ENCODE measurements at places on chromosomes 1 and 21.

- DNase-seq, result no peak
Measured at GRCh38 chr1:39106801-39107327, 80.7 kb downstream of the NDUFS5 start.

- DNase-seq, result no peak
Measured at GRCh38 chr1:96009831-96010434, 711.7 kb upstream of the PTBP2 start.

DNA sequence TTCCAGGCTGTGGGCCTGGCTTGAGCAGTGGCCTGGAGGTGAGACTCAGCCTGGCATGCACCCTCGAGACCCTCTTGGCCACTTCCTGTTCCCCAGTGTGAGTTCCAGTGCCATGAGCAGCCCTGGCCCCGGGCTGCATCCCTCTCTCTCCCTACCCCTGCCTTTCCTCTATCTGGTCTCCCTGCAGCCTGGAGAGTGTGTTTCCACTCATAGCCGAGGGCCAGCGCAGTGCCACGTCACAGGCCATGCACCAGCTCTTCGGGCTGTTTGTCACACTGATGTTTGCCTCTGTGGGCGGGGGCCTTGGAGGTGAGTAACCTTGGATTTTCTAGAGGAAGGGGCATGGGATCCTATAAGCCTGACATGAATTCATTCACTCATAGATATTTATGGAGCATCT, 13.6 kb downstream of the RHBG start:
- no peak for DNase-seq

DNA sequence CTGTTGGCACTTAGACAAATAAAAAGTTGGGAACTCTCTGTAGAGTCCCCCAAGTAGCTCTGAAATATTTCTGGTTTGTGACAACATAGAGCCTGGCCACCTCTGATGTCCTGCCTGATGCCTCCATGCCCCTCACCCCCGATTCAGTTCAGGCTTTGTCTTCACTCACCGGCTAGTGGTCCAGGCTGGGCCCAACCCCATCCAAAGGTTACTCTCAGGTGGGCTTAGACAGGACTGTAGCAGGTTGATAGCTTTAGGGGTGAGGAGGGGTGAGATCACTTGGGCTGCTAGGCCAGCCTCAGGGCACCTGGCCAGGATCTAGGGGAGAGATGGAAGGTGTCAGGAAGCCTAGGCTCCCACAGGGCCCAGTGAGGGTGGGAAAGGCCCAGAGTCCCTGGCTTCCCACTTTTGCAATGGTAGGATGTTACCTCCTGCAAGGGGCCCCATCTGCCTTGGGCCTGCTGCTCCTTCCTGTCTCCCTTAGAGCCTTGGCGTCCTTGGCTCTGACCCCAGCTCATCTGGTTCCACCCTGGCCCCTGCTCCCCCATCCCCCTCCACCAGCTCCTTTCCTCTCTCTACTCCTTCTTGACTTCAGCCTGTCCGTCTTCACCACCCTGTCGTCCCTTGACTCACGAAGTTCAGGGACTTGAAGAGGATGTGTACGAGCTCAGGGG, 6.7 kb downstream of the EPS8L3 start:
- DNase-seq, result no peak

DNA sequence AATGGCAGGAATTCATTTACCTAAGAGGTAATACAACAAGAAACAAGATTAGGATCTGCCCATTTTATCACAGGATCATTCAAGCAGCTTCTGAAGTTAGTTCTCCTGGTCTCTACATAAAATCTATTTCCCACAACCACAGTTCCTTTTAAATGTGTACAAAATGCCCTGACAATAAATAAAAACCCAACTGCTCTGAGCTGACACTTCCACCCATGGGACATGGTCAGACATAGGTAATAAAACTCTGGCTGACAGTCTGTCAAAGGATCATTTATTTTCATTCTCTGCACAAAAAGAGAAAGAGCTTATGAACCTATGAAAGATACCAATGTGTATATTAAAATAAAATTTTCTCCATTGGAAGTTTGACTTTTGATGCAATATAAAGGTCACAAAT, 145.4 kb upstream of the PALMD start:
- DNase-seq, result no peak

- DNase-seq, result no peak
Measured at GRCh38 chr1:228964178-228965089, 229.2 kb downstream of the RHOU start.
